AG20443 (cell line): ENCODE measurements at places on chromosomes 16 and 17.

GRCh38 chr17:13509527-13509926, 92.2 kb downstream of the HS3ST3A1 start:
- no peak for DNase-seq

DNA sequence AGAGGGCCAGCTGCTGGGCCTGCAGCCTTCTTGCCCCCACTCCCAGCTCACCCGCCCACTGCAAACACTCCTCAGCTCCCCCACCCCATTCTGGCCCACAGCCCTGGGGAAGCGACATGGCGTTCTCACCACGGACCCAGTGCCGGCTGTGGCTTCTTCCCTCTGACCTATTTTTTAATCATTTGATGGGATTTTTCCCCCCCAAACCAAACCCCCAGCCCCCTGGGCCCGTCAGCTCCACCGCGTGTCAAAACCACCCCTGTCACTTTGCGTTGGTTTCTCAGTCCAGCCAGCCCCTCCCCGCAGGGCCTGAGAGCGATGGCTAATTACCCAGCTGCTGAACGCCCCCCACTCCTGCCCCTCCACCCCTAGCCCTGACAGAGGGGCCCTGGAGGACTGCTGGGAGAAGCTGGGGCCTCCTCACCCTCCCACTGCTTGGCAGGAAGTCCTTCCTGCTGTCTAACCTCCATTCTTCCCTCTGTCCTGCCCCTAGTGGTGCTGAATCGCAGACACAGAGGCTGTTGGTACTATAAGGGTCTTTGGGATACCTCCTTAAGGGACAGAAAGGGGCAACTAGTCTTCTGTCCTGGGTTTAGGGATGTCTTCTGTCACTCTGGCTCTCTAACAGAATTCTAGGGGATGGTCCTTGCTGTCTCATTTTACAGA, 7.5 kb upstream of the TBX21 start:
- DNase-seq, result no peak

DNA sequence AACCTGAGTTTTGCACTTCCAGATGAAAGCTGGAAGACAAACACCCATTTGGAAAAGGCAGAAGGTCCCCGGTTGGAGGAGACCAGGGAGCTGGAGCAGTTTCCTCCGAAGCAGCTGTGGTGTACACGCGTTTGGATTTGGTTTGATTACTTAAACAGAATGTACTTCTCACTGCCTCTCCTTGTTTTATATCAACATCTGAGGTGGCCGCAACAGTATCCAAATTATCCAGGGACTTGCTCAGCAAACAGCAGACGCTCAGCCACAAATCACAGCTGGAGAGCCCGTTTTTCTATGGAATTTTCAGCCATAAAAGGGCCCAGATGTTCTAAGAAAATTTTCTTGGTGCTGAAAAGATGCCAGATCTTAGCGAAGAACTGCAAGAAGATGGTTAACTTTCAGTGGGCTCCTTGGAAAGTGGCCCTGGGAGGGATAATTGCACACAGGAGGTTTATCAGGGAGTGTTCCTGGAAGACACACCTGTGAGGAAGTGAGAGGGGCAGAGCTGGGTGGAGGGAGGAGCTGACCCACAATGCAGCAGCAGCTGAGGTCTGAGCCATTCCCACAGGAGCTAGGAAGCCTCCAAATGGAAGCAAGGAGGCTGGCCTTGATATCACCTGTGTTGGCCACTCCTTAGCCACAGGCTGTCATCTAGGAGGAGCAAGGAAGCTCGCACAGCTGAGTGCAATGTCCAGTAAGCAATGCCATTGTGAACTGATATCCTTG, 28.9 kb upstream of the CDH5 start:
- DNase-seq, result no peak

DNA sequence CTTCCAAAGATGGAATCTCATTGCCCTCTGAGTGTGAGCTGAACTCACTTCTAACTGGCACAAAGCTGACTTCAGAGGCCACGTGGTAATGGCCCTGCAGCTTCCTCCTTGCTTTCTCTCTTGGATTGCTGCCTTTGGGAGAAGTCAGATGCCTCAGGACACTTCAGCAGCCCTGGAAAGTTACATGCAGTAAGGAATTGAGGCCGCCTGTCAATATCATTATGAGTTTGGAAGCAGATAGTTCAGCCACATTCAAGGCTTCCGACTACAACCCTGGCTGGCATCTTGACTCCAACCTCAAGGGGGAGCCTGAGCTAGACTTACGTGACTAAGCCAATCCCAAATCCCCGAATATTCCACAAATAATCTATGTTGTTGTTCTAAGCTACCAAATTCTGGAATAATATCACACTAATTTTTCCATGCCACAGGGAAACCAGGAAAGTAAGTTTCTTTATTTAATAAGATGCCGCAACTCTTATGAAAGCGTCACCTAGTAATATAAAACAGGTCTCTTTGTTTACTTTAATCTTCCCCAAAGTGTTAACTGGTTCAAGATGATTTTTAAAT, 13.6 kb downstream of the CEP20 start:
- DNase-seq, result peak; percentile 70

GRCh38 chr16:86899757-86900156, 321.4 kb downstream of the FOXL1 start:
- no peak for DNase-seq

DNA sequence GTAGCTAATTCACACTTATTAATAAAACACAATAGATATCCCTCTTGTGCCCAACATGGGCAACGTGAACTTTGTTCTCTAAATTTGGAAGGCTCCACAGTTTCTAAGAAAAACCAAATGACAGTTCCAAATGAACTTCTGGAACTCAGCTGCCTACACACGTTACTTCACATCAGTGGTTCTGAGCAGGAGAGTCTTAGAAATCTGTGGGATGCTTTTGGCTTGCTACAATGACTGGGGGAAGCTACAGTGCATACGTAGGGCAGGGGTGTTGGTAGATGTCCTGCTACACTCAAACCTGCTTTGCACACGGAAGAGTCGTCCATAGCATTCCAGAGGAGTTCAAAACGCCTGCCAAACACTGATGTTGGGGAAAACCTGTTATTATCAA, 8.0 kb downstream of the TXNDC11 start:
- DNase-seq, result no peak

GRCh38 chr17:30576326-30576861, 99.2 kb downstream of the GOSR1 start:
- DNase-seq, result no peak

DNA sequence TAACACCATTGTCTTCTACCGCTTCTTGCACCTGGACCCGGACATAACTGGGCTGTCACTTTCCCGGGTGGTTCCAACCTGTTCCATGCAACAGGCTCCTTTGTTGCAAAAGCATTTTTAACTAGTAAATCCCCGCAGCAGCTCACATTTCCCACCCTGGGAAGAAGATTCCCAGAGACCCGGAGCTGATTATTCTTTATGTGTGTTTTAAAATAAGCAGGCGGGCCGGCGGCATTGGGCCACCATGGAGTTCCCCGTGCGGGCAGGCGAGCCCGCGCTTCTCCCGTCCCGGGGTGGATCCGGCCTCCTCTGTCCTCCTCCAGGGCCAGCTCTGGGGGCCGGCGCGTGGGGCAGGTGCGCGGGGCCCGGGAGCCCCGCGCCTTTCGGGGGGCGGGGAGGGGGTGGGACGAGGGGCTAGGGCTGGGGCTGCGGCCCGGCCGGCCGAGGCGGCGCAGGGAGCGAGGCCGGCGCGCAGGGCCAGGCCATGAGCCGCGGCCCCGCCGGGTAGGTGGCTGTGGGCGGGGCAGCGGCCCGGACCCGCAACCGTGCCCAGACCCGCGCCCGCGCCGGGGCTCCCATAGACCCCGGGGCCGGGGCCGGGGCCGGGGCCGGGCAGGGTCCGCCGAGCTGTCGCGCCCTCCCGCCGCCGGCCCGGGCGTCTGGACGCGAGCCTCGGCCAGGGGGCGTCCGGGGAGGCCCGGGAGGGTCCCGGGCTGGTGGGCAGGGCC, 1.7 kb downstream of the CRAMP1 start:
- peak; percentile 47 for DNase-seq

DNA sequence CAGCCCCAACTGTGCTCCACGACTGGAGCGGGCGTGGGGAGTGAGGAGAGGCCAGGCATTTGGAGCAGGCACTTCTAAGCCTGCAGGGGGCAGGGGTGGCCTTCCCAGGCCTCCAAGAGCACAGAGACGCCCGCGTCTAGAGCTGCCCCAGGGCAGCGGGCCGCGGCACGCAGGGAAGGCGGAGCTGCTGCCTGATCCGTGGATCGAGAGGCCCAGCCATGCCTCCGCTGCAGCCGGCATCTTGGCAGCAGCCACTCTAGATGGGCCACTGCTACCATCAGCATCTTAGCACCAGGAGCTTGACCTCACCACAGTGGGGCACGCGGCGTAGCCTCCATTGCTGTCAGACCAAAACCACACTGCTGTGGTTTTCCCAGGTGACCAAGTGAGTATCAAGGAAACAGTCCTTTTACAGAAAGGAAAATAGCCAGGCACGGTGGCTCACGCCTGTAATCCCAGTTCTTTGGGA, 20.4 kb upstream of the WDR45B start:
- peak; percentile 84 for DNase-seq

DNA sequence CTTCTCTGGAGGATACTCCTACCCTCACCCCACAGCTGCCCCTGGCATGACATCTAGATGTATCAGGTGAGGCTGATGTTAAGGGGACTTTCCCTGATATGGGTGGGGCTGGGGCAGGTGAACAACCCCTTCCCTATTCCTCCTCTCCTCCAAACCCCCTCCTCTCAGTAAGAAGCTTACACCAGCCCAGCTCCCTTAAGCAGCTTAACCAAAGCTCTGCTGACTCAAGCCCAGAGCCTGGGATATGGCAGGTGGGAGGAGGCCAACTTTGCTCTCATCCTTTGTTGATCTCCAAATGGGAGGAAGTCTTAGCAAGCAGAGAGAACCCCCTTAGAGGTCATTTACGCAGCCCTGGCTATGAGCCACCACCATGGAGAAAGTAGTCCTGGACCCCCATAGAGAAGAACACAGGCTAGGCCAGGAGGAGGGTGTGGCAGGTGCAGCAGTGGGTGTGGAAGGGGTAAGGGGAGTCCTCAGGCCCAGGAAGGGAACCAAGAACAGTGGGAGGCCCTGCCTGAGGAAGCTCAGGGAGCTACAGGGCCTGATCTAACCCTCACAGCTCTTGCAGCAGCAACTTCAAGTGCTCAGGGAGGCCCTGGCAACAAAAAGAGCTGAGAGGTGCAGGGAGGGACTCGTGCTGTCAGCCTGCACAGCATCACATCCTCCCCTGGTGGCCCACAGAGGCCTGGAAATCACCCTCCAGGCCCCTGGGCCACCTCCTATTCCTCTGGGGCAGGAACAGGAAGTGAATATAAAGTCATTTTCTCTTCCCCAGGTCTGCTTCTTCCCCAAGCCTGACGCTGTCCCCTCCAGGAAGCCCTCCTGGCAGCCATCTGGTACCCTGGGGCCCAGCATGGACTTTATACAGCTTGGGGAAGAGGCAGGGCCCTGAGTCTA, 2.9 kb downstream of the UNC119 start:
- DNase-seq, result no peak

DNA sequence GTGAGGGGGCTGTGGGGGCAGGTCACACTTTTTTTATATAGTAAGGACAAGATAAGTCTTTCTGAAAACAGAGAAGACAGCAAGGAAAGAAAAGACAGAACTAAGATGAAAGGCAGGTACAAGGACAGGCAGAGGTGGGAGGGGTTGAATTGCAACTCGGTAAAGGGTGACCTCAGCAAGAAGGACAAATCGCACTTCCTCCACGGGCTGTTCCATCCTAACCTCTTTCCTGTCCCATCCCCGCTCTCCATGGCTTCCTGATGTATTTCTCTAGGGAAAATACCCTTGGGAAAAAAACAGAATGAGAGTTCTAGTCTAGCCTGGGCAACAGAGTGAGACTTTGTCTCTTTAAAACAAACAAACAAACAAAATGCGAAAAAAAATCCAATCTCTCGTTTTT, 57.3 kb downstream of the ARHGAP17 start:
- no peak for DNase-seq

DNA sequence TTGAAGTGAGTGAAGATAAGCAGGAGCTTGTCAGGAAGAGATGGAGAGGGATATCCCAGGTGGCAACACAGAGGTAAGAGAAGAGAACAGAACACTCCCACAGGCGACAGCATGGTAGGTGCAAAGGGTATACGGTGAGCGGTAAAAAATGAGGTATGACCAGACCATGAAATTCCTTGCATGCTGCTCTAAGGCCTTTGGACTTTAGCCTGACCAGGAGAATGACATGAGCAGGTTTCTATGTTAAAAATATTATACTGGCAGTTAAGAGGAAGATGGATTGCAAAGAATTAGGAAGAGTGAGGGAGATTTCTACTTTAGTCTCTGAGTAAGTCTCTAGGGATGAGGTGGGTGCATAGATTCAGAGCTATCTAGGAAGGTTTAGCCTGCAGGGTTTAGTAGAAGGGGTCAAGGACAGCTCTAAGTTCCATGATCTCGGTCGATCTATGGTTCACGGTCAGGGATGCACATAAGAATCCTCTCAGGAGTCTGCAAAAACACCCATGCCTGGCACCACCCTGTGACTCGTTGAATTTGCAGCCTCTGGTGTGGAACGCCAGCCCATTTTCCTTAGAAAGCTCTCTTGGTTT, 65.7 kb downstream of the HLF start:
- no peak for DNase-seq

- no peak for DNase-seq
These were observed 17.8 kb upstream of the CRK start for GRCh38 chr17:1473841-1474240.

- DNase-seq, result no peak
These were observed 211.7 kb downstream of the XYLT1 start for GRCh38 chr16:17258848-17259713.

DNA sequence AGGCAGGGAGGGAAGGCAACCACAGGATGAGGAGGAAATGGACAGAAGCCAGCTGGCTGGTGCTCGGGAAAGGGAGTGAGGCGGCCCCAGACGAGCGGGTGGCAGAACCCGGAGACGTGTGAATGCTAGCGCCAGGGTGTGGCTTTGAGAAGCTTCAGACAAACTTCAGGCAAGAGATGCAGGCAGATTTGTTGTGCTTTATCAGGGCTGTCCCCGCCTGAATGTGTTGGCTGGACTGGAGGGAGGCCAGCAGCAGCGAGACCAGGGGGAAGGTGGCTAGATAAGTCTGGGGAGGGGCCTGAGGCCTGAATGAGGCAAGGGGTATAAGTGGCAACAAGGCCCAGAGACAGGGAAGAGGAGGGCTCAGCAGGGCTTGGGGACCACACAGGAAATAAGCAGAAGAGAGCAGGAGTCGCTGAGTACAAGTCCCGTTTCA, 22.0 kb downstream of the CAMKK1 start:
- no peak for DNase-seq

DNA sequence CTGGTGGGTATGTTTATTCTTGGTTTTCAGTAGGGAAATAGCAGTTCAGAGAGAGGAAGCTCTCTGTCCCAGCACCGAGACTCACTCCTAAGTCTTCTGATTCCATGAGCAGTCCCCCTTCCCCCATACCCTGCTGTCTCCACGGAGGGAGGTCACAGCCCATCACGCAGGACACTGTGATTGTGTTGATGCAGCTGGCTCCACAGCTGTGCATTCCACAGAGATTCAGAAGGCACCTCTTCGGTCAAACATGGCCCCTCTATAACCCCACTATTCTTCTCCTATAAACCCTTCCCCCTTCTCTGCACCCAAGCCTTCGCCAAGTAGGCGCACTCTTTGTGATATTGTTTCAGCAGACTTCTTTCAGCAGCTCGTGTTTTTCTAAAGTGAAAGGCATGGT, 104.3 kb upstream of the HLF start:
- DNase-seq, result no peak
